ENCODE measurements at places on chromosomes 12 and 14.

GRCh38 chr12:24280056-24280842, 330.8 kb upstream of the SOX5 start:
- DNase-seq = no peak

DNA sequence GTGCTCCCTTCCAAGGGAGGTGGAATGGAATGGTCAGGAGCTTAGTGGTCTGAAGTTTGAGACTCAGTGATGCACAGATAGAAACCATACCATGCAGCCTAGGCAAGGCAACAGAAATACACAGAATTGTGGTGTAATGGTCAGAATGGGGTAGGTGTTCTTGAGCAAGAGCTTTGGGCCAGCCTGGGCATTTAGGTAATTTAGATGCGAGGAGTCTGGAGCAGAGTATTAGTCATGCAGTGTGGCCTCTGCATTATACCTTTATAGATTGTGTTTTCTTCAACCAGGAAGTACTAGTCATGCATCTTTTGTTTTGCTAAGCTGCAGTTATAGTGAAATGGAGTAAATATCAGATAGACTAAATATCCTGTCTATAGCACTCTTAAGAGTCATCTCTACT, 118.3 kb downstream of the DAAM1 start:
- DNase-seq = no peak

DNA sequence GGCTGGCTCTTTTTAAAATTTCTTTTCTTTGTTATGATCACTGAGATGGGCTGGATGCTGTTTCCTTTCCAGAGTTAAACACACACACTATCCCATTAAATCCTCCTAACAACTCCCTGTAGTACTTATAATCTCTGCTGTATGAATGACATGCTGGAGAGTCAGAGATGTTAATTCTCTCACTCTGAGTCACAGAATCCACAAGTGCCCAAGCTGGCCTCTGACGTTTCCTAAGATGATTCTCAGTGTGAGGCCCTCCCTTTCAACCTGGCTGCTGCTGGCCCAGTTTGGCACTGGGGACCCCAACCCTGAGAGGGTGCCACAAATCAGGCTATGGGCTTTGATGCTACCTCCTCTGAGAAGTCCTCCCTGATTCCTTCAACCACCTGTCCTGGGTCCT, 5.4 kb downstream of the NOS1 start:
- no peak for DNase-seq

DNA sequence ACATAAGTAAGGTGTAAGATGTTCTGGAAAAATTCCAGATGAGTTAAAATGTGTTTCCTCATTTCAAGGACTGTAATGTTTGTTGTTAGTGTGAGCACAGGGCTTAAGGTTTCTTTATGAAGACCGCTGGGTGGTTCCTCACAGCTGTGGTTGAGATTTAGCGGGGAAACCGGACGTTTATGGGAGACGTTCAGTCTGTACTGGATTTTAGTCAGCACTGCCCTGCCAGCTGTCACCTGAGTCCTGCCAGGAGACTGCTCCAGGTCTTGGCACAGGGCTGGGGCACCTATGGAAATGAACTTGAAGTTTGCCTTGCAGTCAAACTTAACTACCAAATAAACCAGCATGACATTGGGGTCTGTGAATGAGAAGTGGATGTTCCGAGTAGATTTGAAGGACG, 555.2 kb downstream of the DIO2 start:
- no peak for DNase-seq

DNA sequence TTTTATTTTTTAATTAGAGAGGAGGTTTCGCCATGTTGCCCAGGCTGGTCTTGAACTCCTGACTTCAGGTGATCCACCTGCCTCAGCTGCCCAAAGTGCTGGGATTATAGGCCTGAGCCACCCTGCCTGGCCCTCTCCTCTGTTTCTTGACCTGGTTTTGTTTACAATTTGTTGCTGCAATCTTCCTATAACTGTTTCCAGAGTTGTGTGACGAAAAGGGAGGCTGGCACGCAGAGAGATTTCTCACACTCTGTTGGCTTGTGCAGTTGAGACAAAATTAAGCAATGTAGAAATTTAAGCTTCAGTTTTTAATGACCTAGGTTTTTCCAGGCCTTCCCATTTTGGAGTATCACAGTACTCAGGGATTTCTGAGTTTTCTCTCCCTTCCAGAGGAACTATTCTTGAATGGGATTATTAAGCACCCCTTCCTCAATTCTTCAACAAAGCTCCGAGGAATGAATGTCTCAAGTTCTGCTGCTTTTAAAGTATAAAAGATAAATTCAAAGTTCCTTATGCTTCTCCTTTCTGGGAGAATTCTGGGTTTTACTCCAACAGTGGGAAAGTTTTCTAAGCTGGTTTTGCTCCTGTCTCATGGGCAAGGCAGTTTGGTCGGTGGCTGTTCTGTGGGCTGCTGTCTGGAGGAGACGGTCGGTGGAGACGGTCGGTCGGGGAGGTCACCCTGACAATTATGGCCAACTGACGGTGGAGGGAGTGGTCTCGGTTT, 20.4 kb upstream of the FOS start:
- DNase-seq = no peak

DNA sequence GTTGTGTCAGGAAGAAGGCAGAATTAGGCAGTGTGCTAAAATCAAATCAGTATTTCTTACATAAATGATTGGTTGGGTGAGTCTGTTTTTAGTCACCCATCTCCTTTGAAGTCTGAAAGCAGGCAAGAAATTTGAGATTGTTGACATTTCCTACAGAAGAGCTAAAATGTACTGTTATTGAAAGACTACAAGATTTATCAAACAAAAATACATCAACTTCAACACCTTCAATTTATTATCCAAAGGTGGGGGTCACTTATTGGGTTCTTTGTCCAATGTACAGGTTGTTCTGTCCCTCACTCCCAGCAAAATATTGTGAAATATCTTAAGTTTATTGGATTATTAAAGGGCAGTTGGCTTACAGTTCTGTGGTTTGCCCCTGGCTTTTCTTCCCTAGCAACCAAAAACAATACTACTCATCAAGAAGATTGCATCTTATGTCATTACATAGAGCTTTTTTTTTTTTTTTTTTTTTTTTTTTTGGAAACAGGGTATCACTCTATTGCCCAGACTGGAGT, 20.6 kb upstream of the PKP2 start:
- no peak for DNase-seq
